Activated CD4-positive, alpha-beta T cell treated with anti-CD3 and anti-CD28 coated beads, Interleukin-2, amount 10 ng/mL, durations not matched to agents 24 days and 14 days (primary cell): ENCODE measurements at places on chromosomes 2 and 18. TPM values are rescaled to one million over a fixed set of nuclear protein-coding genes. Genes with fewer than 3 reads are reported as not detected.

DNA sequence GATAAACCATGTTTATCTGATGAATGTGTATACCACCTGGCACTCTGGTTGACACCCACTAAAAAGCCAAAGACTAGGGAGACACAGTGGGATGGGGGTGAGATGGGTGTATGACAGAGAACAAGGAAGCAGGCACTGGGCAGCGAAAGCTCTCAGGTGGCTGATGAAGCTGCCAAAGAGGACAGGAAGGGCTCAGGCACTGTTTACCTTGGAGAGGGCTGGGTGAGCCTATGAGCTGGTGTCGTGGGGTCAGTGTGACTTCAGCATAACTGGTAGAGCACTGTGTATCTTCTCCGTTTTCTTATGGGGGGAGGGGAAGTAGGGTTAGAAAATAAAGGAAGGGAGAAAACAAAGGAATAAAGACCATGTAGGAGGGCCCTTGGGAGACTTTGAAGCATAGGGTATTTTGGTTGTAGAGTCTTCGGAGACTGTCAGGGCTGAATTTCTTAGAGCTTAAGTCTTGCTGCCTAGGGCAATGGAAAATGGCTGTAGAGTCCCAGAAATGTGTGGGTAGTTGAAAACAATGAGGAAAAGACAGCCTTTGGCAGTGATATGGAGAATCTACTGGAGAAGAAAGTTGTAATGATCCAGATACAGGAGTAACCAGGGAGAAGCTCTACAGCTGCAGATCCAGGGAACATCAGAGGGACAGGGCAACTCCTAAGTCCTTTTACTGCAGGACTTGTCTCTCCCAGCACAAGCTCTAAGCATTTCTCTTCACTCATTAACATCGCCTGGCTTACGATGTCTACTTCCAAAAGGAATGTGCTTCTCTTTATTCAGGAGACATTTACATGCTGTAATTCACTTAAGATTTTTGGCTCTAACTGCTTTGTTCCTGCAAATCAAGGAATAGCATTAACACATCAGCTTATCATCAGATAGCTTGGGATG lies 120.0 kb downstream of the AQP4 start:
- no peak overlapping the region for H3K4me3 ChIP-seq
- no peak overlapping the region for H3K27ac ChIP-seq
- peaks cover 1% of the 10 kb centered on the region for H3K27me3 ChIP-seq
- no peaks in the 10 kb centered on the region for H3K36me3 ChIP-seq

DNA sequence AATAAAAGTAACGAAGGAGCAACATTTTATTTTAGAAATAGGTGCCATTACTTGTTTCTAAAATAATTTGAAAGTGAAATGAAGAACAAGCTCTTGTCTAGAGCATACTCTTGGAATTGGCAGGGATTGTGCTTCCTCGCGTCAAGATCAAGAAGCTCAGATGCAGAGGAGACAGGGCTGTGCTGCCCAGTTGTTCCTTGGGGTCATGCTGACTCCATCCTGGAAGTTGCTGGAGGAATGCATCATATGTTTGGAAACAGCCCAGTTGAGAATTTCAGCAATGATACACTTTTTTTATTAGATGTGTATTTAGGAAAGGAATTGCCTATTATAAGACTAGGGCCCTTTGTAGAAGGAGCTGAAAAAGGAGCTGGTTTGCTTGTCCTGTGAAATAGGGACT lies 17.2 kb downstream of the LTBP1 start:
- no peak overlapping the region for H3K27ac ChIP-seq
- no peak for DNase-seq
- H3K4me3 ChIP-seq: no peak overlapping the region
- peaks cover 14% of the 10 kb centered on the region for H3K27me3 ChIP-seq

Gene CDK5R2
- not detected in 2 replicates for total RNA-seq

DNA sequence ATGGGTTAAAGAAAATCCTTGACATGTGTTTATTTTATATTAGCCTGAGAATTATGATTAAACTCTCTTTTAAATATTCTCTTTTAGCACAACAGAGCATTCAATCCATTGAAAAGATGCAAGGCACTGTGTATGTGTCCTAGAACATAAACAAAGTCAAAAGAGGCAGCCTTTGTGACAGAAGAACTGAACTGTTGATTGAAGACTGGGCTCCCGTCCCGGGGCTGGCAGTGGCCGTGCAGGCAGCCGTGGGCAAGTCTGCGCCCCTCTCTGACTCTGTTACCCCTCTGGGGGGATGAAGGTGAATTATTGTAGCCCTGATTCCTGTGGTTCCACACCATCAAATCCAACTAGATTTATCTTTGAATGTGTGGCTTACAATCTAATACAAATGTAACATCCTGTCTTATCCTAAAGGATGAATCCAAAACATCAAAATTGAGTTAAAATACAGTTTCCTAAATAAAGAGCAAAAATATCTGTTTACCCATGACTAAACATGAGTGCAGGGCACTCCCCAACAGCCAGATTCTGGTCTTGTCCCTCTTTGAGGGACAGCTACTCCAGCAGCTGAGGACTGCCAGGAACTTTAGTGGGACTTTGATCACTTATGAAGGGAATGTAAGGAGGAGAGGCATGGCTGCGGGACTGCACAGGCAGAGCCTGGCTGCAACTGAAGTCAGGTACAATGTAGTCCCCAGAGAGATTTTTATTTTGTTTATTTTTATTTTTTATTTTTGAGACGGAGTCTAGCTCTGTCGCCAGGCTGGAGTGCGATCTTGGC lies 37.3 kb upstream of the SH3BP4 start:
- H3K27ac ChIP-seq: no peak overlapping the region
- H3K36me3 ChIP-seq: no peaks in the 10 kb centered on the region
- peaks cover 2% of the 10 kb centered on the region for H3K27me3 ChIP-seq
- DNase-seq: no peak
- peaks cover 2% of the 10 kb centered on the region for H3K4me1 ChIP-seq

Gene FKBP1B
- total RNA-seq: 0.43 and 0.51 TPM in 2 replicates
